Amygdala (tissue), 56 donors: ENCODE measurements at places on chromosomes 12 and 14.

DNA sequence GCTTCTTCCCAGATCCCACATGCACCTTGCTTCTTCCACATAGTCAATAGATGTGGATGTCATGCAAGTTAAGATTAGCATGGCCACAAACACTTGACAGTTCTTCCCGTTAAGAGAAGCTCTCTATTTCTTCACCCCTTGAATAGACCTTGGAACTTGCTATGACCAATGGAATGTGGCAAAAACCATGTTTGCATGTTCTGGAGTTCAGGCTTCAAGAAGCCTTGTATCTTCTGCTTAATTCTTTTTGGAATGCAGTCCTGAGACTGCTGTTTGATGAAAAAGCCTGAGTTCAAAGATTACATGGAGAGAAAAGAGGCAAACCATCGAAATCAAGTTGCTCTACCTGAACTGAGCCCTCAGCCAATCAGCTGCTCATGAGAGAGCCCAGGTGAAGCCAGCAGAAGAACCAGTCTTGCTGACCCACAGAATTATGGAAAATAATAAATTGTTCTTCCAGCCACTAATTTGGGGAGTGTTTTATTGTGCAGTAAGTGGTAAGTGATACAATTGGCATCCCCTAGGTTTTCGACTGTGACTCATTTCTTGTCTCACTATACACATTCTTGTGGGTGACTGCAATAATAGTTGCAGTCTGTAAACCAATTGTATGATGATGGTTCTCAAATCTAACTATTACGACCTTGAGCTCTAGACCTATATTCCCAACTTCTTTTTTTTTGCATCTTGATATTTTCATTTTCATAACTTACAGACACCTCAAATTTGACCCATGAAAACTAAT is 12.6 kb downstream of the RASSF9 start:
- DNase-seq: no peak

DNA sequence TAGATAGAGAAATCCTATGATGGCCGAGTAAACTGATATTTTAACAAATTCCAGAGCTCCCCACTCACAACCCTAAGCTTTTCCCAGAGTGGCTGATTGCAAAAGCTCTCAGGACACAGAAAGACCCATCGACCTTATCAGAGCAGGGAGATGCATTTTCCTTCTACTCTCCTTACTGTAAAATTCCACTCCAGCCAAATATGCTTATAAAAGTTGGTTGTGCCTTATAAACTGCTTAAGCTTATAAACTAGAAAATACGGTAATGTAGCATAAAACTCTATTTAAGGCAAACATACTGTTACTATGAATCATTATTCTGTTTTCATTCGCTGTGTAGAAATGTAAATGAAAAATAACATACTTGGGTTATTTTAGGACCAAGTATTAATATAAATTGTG is 41.6 kb upstream of the TRHDE start:
- no peak for DNase-seq

- DNase-seq: no peak
Observed at GRCh38 chr14:105385322-105385637, 13.1 kb upstream of the TEX22 start.

- no peak for DNase-seq
Observed at GRCh38 chr14:94635154-94635553, 23.0 kb downstream of the SERPINA3 start.

GRCh38 chr12:96879301-96879700 is 27.8 kb upstream of the NEDD1 start:
- DNase-seq: no peak

DNA sequence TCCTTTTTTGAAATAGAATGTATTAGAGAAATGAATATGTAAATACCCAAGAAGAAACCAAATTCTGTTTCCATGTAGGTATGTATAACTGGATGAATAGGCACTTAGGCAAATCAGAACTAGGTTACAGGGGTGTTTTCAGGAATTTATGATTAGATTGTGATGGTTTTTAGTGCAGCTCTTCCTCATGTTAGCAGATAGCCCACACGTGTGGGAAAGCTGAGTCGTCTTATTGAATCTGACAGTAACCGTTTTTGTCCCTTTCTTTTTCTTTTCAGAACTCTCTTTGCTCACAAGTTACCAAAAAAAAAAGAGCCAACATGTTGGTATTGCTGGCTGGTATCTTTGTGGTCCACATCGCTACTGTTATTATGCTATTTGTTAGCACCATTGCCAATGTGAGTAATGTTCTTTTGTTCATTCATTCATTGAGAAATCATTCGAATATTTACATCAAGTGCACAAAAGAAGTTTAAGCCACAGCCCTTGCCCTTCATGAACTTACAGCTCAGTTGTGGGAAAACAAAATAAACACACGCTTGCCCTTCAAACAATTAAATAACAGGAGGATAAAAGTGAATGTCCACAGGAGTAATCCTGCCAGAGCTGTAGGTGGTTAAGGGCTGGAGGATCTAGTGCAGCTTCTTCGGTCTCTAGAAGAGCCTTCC is 14.8 kb downstream of the EMP1 start:
- DNase-seq: no peak

DNA sequence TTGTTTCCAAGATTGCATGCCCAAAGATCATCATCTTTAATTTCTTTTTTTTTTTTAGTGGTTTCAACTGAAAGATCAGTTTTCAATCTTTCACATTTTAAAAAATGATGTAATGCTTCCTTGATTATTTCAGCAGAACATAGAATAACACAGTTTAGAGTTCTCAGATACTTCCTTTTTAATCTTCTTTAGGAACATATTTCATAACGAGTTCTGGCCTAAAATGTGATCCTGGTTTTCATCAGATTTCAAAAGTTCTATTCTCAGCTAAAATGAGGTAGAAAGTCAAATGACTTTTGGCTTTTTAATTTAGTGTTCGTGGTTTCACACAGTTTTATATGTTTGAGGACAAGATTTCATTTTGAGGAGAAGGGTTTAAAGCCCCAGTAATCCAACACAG is 40.0 kb upstream of the NR1H4 start:
- DNase-seq: no peak

- DNase-seq: no peak
Observed at GRCh38 chr14:35140718-35141581, 18.6 kb downstream of the PRORP start.

GRCh38 chr14:75717729-75718128 is 56.7 kb downstream of the TTLL5 start:
- no peak for DNase-seq

DNA sequence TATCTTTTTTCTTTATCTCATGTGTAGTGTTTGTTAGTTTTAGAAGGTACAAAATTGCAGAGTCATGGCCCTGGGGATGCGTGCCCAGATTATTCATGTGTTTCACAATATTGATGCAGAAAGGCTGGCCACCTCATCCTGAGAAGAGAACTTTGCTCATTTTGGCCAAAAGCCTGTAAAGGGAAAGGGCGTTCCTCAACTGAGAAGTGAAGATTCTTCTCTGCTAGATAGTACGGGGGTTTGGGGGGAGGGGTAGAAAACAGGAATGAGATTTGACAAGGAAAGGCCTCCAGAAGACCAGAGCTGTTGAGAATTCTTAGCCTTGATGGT is 1.7 kb downstream of the MGST1 start:
- DNase-seq: peak; percentile 12

DNA sequence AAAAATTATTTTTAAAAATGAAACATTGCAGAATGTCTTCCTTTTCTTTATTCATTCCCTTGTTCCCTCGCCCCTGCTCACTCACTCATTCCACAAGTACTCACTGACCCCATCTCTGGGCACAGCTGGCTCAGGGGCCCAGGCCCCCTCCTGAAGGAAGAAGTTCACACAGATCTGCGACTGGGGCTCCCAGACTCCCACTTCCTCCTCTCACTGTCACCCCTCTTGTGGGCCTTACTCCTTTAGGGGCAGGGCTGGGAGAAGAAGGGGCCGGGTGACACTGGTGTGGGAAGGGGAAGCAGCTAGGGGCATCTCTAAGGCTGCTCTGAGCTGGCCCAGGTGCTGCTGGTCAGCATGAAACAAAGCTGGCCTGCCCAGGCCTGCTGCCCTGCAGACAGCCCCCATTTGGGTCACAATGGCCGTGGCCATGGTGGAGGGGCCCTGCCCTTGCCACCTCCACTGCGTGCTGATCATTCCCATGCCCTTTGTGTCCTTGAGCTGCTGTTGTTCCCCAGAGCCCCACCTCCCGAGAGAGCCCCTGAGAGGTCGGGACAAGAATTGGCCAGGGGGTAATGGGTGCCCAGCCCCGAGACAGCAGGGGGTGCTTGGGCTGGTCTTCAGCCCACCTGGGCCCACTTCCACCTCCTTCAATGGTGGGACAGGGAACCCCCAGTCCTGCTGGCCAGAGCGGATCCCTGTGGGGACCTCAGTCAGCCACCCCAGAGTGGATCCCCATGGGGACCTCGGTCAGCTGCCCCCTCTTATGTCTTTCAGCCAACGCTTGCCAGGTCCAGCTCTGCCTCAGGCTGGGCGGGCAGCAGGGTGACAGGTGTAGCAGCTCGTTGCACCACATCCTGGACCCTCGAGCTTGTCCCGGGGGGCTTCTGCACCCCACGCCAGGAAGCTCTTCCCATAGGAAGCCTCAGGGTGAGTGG is 212.4 kb upstream of the C14orf180 start:
- DNase-seq: no peak

DNA sequence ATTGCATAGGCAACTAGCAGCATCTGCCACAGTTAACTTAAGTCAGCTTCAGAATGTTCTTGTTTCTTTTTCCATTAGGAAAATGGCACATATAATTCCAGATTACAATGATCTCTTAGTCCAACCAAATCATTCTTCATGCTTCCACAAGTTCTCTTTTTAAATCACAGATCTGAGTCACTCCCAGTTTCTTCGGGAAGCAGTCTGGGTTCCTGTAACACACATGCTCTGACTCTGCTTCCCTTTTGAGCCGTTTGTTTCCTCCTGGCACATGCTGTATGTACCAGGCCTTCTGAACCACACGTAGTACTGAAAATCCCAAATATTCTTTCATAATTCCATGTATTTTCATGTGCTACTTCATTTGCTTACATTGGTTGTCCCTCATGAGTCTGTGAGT is 388.8 kb upstream of the PDE3A start:
- no peak for DNase-seq

GRCh38 chr12:16008421-16008824 is 97.3 kb downstream of the DERA start:
- no peak for DNase-seq

- DNase-seq: no peak
Observed at GRCh38 chr12:107963635-107964034, 165.5 kb upstream of the WSCD2 start.

GRCh38 chr12:96501908-96502307 is 12.5 kb downstream of the CFAP54 start:
- DNase-seq: no peak

- no peak for DNase-seq
Observed at GRCh38 chr14:68278576-68279436, 459.2 kb downstream of the RAD51B start.

GRCh38 chr12:116370004-116370404 is 92.5 kb upstream of the MED13L start:
- no peak for DNase-seq

DNA sequence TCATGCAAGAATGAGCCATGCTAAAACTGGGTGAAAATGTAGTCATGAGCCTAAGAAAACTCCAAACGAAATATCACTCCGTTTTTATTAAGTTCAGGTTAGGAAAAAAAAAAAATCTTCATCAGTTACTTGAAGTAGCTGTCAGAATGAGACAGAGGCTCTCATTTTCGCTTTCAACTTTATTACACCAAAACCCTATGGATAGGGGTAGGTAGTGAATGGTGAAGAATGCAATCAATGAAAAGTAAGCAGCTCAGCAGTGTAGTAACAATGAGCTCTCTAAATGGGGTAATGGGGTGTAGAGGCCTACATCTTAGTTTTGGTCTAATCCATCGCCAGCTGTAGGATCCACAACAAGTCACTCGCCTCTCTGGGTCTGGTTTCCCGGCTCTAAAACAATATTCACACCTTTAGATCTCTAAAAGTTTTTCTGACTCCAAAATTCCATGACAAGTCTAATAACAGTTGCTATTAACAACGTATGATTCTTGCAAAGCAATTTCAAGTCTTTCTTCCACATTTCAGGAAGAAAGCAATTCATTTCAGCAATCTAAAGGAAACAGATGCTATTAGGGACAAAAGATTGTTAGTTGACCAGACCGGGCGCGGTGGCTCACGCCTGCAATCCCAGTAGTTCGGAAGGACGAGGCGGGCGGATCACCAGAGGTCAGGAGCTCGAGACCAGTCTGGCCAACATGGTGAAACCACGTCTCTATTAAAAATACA is 1.7 kb downstream of the BTBD7 start:
- no peak for DNase-seq

- DNase-seq: no peak
Observed at GRCh38 chr14:54098536-54098935, 141.9 kb upstream of the BMP4 start.

GRCh38 chr12:3294481-3294911 is 196.5 kb upstream of the PRMT8 start:
- no peak for DNase-seq

GRCh38 chr12:23634344-23634743 is 315.1 kb downstream of the SOX5 start:
- DNase-seq: no peak

GRCh38 chr12:124792961-124793441 is 70.7 kb downstream of the SCARB1 start:
- no peak for DNase-seq

DNA sequence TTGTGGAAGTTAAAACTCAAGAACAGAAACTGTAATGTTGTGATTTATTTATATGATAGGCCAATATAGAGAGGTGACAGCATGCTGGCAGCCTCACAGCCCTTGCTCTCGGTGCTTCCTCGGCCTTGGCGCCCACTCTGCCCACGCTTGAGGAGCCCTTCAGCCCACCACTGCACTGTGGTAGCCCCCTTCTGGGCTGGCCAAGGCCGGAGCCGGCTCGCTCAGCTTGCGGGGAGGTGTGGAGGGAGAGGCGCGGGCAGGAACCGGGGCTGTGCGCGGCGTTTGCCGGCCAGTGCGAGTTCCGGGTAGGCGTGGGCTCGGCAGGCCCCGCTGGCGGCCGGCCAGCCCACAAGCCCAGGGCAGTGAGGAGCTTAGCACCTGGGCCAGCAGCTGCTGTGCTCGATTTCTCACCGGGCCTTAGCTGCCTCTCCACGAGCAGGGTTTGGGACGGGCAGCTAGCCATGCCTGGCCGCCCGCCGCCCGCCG is 65.8 kb upstream of the SLC8A3 start:
- DNase-seq: no peak

DNA sequence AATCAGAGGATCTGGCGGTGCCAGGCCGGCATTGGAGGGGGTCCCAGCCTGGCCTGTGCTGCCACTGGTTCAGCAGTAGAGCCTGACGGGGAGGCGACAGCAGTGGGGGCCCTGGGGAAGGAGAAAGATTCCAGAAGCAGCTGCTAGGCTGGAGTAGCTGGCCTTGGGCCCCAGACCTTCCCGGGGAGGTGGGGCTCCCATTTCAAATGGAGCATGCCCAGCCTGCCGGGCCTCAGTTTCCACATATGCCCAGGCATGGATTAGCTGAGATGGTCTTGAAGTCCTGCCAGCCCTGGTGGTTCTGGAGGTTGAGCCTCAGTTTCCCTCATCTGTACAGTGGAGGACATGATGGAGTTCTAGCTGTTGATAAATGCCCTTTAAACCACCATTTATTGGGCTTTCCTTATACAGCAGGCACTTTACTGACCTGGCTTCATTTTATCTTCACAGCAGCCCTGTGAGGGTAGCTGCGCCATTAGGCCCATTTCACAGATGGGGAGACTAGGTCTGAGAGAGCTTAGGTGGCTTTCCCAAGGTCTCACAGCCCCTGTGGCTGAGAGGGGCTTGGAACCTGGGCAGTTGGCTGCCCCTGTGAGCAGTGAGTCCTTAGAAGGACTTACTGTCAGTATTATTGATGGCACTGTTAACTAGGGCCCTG is 21.8 kb downstream of the SH2B3 start:
- no peak for DNase-seq

- no peak for DNase-seq
Observed at GRCh38 chr12:56596815-56597214, 33.3 kb downstream of the BAZ2A start.

- no peak for DNase-seq
Observed at GRCh38 chr14:64201296-64201695, 92.9 kb downstream of the ESR2 start.
